ENCODE measurements at places on chromosomes 12 and 14.

- DNase-seq: no peak
These were observed 226.9 kb downstream of the MON2 start for GRCh38 chr12:62693376-62694050.

- no peak for DNase-seq
These were observed 365 bp upstream of the CCDC88C start for GRCh38 chr14:91417983-91418386.

GRCh38 chr14:92253381-92253894, 69.5 kb upstream of the SLC24A4 start:
- no peak for DNase-seq

DNA sequence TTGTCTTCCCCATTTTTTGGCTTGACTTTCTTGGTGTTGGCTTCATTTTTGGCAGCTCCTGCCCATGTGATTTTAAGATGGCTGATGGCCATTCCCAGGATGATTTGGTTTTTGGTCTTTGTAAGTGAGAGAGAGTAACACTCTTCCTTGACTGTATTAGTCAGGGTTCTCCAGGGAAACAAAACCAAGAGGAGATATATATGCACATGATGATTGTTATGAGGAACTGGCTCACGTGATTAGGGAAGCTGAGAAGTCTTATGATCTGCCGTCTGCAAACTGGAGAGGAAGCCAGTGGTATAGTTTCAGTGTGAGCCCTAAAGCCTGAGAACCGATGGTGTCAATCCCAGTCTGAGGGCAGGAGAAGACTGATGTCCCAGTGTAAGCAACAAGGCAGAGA, 146.6 kb downstream of the NRXN3 start:
- no peak for DNase-seq

All from cortex of kidney (tissue), 1 donor.